ENCODE measurements at places on chromosomes 7 and 10. TPM values are rescaled to one million over a fixed set of nuclear protein-coding genes. Genes with fewer than 3 reads are reported as not detected.

- no peak for DNase-seq
Observed at GRCh38 chr10:3465406-3465891, 292.9 kb upstream of the PITRM1 start.

DNA sequence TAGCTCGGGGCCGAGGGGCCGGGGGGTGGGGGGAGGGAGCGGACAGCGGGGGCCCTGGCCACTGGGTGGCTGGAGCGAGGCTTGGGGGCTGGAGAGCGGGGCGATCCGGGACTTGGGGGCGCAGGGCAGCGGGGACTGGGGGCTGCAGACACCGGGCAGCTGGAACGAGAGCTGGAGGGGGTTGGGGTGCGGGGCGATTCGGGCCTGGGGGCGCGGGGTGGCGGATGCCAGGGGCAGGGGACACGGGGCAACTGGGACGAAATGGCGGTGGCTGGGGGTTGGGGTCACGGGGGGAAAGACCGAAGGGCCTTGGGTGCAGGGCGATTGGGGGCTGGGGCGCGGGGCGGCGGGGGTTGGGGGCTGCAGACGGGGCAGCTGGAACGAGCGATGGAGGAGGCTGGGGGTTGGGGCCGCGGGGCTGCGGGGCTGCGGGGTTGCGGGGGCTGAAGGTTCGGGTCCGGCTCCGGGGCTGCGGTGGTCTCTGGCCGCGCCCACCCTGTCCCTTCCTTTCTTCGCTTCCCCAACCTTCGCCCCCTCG is 590 bp downstream of the COL26A1 start:
- DNase-seq: no peak

GRCh38 chr7:17390392-17390791 is 91.9 kb downstream of the AHR start:
- DNase-seq: no peak

DNA sequence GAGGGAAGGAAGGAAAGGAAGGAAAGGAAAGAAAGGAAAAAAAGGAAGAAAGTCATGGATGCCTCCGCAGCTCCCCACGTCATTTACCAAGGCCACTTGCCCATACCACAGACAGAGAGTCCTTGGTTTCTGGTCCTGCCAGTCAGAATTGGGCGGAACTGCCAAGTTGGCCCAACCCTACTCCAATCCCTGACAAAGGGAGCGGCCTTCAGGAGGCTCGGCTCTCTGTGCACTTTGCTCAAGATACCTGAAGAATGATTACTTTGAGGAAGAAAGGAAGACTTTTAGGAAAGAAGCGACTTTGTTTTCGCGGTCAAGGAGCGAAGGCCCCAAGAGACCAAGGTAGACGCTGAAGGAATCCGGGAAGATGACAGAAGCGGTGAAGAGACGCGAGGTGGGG is 49.1 kb upstream of the FXYD4 start:
- peak; percentile 56 for DNase-seq

GRCh38 chr7:86558680-86559501 is 84.8 kb upstream of the GRM3 start:
- DNase-seq: no peak

DNA sequence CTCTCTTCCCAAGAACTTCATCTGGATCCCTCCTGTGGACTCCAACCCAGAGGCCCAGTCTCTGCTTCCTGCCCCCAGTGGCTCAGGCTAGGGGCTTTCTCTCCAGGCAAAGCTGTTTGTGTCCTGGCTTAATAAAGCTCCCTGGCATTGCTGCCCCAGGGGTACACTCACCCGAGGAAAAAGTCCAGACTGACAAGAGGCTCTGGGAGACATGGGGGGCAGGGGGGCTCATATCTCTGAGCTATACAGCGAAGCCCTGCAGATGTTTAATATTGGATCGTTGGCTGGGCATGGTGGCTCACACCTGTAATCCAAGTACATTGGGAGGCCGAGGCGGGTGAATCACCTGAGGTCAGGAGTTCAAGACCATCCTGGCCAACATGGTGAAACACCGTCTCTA is 10.7 kb upstream of the COMTD1 start:
- DNase-seq: no peak

DNA sequence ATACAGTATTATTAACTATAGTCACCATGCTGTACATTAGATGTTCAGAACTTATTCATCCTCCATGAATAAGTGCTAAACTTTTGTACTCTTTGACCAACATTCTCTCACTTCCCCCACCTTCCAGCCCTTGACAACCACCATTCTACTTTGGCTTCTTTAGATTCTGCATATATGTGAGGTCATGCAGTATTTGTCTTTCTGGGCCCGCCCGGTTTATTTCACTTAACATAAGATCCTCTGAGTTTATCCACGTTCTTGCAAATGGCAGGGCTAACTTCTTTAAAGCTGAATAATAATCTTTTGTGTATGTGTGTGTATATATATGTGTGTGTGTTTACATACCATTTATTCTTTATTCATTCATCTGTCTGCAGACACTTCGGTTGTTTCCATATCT is 336.8 kb downstream of the BBS9 start:
- DNase-seq: no peak

- no peak for DNase-seq
Observed at GRCh38 chr7:86643561-86644281, at the start of gene GRM3. GRM3 (plus strand) TSS chr7:86643909; CDS start chr7:86765146, 121,237 bp downstream.

Gene PTF1A
- total RNA-seq: not detected

DNA sequence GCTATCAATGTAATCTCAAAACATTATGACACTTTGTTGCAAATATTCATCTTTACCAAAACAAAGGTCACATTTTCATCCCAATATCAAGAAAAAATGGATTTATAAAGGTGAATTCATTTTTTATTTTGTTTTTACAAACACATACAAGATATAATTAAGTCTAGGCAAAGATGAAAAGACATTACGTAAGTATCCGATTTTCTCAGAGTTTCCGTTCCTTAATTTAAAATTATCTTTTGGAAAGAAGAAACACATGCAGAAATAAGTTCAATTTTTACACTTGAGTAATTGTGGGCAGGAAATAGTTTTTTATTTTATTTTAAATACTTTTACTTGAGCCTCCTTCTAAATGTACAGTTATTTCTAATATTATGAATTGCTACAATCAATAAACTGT is 24.6 kb downstream of the RTKN2 start:
- no peak for DNase-seq

Gene SCART1
- total RNA-seq: 5.8 TPM

Gene GRID2IP
- total RNA-seq: 0.70 TPM

DNA sequence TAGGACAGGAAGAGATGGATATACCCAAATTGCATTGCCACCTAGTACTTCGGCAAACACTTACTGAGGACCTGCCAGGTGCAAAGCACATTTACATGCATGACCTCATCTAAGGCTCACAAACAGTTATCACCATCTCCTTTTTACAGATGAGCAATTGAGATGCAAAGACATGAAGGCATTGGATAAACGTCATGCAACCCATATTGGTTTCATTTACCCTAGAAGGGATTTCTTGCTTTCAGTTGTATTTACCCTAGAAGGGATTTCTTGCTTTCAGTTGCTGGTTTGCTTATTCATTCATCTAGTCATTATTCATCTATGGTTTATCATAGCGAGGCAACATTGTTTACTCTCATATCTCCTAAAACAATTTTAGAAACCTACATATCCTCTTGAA is 52.2 kb downstream of the STEAP1B start:
- no peak for DNase-seq

Gene OR2A5
- total RNA-seq: not detected

DNA sequence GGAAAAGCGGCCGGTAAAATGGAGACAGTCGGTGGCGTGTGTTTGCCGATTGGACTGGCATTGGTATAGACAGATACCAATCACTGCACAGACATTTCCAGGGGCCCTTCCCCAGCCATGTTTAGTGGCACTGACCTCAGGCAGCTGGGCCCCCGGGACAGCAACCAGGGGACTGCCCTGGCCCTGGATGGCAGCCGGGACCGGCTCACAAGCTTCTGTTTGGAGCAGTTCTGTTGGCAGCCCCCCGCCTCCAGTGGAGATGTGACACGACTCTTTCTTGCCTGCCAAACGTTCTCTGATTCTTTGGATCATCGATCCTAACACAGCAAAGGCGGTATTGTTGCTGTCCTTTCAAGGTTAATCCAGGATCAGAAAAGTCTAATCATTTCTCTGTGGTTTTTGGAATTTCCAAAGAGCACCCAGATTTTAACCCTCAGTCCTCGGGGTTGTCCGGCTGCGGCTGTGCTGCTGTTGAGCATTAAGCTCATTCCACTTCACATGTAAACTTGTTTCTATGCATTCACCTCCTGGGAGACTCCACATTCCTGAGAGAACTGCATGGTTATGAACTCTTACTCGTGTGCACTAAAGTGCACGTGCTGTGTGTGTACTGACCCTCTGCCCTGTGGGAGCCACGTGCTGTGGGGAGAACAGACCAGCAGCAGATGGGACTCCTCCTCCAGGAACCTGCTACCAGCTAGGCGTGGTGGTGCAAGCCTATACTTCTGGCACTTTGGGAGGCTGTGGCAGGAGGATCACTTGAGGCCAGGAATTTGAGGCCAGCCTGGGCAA is 46.0 kb downstream of the FOXK1 start:
- no peak for DNase-seq

Gene MSMB
- not detected for total RNA-seq

DNA sequence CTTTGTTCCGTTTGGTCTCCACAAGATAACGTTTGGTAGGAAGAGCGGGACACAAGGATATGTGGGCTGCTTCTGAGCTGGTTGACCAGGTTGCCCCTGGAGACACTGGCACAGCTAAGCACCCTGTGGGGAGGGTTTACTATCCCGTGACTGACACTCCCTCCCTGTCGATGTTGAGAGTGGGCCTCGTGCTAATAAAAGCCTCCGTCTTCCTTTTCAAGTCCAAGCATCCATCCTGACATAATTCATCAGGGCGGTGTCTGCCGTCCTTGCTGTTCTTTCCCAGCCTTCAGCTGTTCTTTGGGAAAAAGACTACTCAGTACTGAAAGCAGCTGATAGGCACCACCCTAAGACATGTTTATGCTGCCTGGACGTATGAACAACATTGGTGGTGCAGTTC is 49.6 kb downstream of the SHH start:
- no peak for DNase-seq

Gene ENTPD1
- total RNA-seq: 63.8 TPM

- no peak for DNase-seq
Observed at GRCh38 chr10:93820434-93820833, 62.7 kb downstream of the LGI1 start.

Data from spleen (tissue), 13 donors.